Thoracic aorta (tissue), 2 donors: ENCODE measurements at places on chromosomes 1 and 21.

- DNase-seq: no peak
Measured at GRCh38 chr1:8397511-8397910, 79.6 kb downstream of the SLC45A1 start.

GRCh38 chr1:156656806-156657740 lies 15.2 kb downstream of the BCAN start:
- DNase-seq: peak; percentile 38

GRCh38 chr1:36885540-36886357 lies 148.6 kb downstream of the GRIK3 start:
- DNase-seq: no peak

GRCh38 chr1:10431070-10431730 lies 967 bp downstream of the CENPS start:
- no peak for DNase-seq

- DNase-seq: no peak
Measured at GRCh38 chr1:154883919-154884868, 14.1 kb upstream of the KCNN3 start.

DNA sequence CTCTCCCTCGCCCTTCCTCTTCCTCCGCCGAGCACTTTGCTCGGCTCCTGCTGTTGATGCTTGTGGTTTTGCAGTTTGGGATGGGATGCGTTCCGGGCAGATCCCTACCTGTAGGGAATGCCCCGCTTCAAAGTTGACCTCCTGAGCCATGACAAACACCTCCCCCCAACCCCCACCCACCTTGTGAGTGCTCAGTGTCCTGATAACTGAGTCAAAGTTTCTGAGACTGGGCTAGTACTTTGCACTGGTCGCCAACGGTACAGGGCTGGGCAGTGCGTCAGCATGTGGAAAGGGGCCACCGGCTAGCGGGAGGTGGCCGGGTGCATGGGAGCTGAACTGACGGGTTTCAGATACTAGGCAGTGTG lies 771 bp downstream of the RABGAP1L start:
- peak; percentile 28 for DNase-seq

GRCh38 chr1:152461544-152461943 lies 47.5 kb upstream of the CRNN start:
- no peak for DNase-seq

- no peak for DNase-seq
Measured at GRCh38 chr1:20266141-20266540, 24.5 kb upstream of the VWA5B1 start.

- no peak for DNase-seq
Measured at GRCh38 chr1:182397653-182398393, 2.6 kb downstream of the TEDDM1 start.

DNA sequence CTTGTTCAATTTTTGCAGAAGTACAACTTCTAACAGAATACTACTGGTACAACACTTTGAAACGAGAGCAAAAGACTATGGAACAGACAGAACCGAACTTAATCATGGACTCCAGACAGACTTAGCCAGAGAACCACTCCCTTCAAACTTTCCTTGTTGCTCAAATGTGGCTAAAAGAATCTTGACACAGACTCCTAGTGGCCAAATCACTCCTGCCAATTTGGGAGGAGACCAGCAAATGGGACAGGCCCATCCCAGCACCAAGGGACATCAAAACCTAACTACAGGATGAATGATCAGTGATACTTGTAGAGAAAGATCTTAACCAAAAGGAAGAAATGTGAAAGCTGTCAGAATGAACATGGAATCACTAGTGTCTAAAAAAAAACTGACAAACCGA lies 154.0 kb downstream of the MATN1 start:
- no peak for DNase-seq

DNA sequence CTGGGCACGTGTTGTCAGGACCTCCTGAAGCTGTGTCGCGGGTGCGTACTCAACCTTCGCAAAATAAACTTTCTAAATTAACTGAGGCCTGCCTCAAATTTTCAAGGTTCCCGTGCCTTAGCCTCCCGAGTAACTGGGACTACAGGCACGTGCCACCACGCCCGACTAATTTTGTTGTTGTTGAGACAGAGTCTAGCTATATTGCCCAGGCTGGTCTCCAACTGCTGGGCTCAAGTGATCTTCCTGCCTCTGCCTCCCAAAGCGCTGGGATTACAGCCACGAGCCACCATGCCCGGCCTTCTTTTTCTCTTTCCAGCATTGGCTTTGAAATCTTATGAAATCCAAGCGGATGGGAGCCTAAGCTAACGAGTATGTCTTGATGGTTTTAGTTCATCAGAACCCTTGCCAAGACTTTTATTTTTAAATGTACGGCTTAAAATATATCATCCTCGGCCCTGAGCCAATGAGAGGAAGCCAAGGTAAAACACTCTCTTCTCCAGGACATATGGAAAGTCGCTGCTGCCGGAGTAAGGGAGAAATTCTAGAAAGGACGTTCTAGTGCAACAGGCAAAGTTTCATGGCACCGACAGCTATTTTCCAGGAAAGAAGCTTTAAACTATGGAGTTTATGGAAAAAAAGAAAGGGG lies 12.7 kb upstream of the ERVH48-1 start:
- DNase-seq: no peak

- no peak for DNase-seq
Measured at GRCh38 chr1:207806531-207807325, 54.9 kb downstream of the CD46 start.

- no peak for DNase-seq
Measured at GRCh38 chr1:28517649-28517999, 11.8 kb downstream of the RCC1 start.

DNA sequence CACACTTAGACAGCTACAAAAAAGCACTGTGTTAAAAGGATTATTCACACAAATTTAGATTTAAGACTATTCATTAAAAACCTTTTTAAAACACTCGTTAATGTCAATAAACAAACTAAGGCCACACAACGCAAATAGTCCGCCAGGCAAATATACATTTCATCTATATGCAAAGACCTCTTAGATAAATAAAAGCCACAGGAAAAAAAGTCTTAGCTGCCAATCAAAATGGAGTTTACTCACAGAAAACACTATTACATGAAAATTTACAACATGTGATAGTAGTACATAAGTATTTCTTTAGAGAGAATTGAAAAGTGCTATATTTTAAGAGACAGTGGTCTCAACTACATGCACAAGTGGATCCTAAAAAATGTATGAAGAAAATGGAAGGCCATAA lies 2.7 kb upstream of the PHTF1 start:
- DNase-seq: no peak

DNA sequence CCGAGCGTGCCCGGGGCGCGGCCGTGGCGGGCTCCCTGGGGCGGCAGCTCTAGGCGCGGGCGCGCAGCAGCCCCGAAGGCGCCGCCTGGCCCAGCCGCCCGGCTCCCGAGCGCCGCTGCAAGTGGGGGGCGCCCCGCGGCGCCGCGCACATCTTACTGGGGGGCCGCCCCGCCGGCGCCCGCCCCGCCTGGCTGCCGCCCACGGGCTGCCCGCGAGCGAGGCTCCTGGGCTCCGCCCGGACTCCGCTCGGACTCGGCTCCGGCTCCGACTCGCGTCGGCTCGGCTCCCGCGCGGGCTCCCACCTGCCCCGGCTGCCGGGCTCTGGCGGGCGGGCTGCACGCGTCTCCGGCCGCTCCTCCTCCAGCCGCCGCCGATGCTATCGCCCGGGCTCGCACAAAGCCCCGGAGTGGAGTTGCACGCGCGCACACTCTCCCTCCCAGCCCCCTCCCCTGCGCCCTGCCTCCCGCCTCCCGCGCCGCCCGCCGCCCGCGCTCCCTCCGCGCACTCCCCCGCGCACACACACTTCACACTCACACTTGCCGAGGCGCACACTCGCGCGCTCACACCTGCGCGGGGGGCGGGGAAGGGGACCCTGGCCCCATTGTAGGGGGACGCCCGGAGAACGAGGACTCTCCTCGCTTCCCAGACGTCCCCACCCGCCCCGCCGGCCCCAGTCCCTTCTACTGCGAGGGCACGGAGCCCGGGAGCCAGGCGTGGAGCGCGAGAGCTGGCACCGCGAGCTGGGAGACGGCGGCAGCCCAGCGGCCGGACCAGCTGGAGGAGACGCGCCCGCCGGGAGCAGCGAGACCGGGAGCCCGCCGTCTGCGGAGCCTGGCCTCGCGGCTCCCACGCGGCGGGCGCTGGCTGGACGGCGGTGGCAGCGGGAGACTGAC lies at the start of gene GRIK3:
GRIK3 (minus strand) TSS at position 395 of the 893 bp plus-strand sequence. CDS start 407 bp downstream, outside the sequence.
- DNase-seq: no peak

- DNase-seq: no peak
Measured at GRCh38 chr1:187514110-187514509, 685.4 kb downstream of the PLA2G4A start.

GRCh38 chr1:216721062-216721461 lies 2.2 kb downstream of the ESRRG start:
- no peak for DNase-seq

DNA sequence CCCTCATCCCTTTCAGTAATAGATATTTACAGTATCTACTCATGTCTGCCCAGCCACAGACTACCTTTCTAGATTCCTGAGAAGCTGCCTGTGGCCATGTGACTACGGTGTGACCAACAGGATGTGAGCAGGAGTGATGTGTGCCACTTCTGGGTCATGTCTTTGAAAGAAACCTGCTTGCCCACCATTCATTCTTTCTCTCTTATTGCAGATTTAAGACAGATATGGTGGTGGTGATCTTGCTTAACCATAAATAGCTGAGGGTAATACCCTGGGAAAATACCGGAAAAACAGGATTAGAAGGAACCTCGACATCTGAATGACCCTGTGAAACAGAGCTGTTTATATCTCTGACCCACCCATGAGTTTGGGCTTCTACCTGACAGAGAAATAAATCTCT lies 41.6 kb upstream of the GUCA2A start:
- no peak for DNase-seq

- no peak for DNase-seq
Measured at GRCh38 chr1:89685461-89685860, 52.5 kb downstream of the LRRC8C start.

GRCh38 chr21:26522704-26523103 lies 50.4 kb downstream of the CYYR1 start:
- DNase-seq: no peak

- no peak for DNase-seq
Measured at GRCh38 chr1:156717351-156717750, 10.9 kb upstream of the METTL25B start.

DNA sequence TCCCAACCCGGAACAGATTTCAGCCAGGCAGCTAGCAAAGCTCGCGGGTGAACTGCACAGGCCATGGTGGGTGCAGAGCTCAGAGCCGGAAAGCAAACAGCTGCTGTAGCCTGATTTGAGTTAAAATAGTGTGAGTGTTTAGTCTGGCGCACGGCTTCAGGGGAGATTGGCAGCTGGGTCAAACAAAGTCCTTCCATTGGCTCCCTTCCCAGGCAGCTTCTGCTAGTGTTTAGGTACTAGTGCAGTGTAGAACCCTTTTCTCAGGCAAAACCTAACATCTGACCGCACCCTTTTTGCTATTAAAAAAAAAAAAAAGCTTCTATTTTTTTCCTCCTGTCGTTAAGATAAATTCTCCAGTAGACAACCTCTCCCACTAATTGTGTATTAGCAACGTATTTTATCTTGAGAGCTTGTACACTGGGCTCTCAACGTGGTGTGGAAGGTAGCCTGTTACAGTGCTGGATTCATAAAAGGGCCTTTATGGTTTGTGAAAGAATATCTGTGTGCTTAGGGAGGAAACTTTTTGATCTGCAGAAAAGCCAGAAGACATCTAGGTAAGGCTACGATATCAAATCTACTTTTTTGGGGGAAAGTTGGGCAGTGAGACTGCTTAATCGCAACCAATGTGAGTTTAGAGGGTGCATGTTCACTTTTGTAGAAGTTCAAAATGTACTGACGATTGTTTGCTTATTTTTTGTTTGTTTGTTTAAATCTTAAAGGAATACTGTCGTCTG lies 689.6 kb downstream of the USP25 start:
- DNase-seq: peak; percentile 47

DNA sequence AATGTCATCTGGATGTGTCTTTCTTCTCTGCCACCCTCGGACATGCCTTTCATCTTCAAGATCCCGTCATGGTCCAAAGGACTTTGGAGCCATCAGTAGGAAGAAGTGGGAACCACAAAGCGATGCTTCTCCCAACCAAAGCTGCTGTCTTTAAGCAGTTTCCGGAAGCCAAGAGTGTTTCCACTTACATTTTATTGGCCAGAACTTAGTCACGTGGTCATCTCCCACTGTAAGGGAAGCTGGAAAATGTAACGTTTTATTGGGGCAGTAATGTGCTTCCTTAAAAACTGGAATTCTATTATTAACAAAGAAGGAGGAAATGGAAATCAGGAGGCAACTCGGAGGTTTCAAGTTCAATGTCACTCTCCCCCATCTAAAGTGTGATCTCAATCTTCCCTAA lies 170.8 kb downstream of the ATG4C start:
- DNase-seq: no peak

- no peak for DNase-seq
Measured at GRCh38 chr1:3034162-3034561, 12.9 kb downstream of the ACTRT2 start.

DNA sequence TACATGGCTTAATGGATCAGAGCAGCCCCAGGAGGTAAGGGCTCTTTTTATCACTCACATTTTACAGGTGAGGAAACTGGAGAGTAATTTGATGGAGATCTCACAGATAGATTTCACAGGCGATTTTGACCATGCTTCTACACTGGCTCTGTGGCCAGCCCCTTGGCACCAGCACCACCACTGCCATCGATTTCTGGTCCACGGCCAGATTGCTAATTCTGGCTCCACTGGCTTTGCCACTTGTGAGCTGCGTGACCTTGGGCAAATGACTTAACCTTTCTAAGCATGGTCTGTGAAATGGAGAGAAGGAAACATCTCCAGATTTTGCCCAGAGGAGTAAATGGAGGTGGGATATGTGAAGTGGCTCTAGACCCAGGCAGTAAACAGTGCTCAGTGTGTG lies 32.6 kb downstream of the KCNC4 start:
- no peak for DNase-seq

- no peak for DNase-seq
Measured at GRCh38 chr1:41806472-41807155, 112.1 kb downstream of the HIVEP3 start.

DNA sequence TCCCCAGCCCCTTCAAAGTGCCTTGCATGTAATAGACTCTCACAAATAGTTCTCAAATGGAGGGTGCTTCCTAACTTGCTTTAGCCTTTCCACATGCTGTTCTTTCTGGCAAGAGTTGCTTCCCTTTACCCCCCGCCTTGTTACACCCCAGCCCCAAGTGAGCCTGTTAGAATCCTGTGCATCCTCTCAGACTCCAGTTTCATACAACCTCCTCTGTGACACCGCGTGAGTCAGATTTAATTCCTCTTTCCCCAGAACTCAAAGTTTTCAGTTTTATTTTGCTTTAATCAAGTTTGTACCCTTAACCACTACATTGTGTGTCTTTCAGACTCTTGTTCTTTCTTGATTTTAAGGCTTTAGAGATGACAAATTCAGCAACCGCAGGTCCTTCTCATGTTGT lies 234.5 kb upstream of the HOOK1 start:
- no peak for DNase-seq

GRCh38 chr21:36750576-36750959 lies 51.7 kb downstream of the SIM2 start:
- DNase-seq: no peak

- no peak for DNase-seq
Measured at GRCh38 chr1:191943684-191944083, 214.6 kb upstream of the RGS18 start.

GRCh38 chr1:27402349-27402754 lies 9.9 kb downstream of the GPR3 start:
- peak; percentile 41 for DNase-seq

- no peak for DNase-seq
Measured at GRCh38 chr1:157404063-157404501, 148.2 kb downstream of the FCRL5 start.
